ENCODE measurements at places on chromosomes 13 and 19.
A peak's percentile ranks its signal among the peaks of the same experiment; 100 is the strongest.

GRCh38 chr19:58400316-58400915 lies 5.0 kb downstream of the RNF225 start:
- DNase-seq = no peak

DNA sequence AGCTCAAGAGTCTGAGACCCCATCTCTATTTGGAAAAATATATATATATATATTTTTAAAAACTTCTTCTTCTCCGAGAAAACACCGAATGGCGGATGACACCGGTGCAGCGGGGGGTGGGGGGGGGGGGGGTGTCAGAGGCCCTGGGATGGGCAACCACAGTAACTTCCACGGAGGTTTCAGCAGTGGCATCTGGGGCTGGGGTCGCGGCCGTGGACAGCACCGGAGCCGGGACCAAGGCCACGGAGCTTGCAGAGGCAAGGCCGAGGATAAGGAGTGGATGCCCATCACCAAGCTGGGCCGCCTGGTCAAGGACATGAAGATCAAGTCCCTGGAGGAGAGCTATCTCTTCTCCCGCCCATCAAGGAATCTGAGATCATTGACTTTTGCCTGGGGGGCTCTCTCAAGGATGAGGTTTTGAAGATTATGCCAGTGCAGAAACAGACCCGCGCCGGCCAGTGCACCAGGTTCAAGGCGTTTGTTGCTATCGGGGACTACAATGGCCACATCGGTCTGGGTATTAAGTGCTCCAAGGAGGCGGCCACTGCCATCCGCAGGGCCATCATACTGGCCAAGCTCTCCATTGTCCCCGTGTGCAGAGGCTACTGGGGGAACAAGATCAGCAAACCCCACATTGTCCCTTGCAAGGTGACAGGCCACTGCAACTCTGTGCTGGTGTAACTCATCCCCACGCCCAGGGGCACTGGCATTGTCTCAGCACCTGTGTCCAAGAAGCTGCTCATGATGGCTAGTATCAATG lies 59.0 kb downstream of the EPS15L1 start:
- DNase-seq = no peak

- no peak for DNase-seq
Measured at GRCh38 chr19:15466851-15467733, 2.7 kb upstream of the RASAL3 start.

DNA sequence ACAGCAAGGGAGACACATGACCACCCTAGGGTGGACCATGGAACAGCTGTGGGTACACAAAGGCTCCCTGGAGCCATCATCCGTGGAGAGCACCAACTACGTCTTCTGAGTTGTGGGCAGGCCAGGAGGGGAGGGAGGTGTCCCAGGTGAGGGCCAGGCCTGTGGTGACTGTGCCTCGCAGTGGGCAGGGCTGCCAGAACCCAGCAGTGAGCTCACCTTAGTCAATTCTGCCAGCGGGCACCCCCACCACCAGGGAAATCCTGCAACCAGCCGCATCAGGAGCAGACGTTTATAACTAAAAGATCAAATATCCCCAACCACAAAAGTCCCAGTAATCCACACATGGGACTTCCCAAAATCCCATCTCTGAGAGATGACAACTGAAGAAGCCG lies 19.6 kb downstream of the ELL start:
- no peak for DNase-seq

- DNase-seq = no peak
Measured at GRCh38 chr19:50874211-50874610, 972 bp downstream of the KLK2 start.

DNA sequence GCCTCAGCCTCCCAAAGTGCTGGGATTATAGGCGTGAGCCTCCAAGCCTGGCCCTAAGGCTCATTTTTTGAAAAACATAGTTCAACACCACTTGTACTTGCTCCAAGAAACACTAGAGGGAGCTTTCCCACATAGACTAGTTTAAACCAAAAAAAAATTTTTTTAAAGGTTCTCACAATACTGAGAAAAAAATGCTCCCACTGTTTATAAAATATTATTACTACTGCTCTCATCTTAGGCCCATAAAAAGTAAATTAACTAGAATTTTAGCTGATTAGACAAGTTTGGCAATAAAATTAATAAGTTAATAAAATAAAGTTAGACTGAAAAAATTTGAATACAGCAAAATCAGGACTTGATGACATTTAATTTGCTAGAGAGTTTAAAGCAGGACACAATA lies 109.5 kb downstream of the TBC1D4 start:
- DNase-seq = no peak

GRCh38 chr13:35208587-35208986 lies 266.5 kb downstream of the NBEA start:
- DNase-seq = no peak

DNA sequence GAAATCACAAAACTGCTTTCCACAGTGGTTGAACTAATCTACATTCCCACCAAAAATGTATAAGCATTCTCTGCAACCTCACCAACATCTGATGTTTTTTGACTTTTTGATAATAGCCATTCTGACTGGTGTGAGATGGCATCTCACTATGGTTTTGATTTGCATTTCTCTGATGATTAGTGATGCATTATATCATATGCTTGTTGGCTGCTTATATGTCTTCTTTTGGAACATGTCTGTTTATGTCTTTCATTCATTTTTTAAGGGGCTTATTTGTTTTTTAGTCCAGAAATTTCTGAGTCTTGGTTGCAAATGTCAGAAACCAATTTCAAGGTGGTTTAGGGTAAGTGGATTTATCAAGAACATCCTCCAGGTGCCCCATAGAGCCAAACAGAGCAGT lies 484.8 kb upstream of the TSHZ3 start:
- DNase-seq = no peak

GRCh38 chr13:67493835-67494234 lies 263.7 kb upstream of the PCDH9 start:
- no peak for DNase-seq

DNA sequence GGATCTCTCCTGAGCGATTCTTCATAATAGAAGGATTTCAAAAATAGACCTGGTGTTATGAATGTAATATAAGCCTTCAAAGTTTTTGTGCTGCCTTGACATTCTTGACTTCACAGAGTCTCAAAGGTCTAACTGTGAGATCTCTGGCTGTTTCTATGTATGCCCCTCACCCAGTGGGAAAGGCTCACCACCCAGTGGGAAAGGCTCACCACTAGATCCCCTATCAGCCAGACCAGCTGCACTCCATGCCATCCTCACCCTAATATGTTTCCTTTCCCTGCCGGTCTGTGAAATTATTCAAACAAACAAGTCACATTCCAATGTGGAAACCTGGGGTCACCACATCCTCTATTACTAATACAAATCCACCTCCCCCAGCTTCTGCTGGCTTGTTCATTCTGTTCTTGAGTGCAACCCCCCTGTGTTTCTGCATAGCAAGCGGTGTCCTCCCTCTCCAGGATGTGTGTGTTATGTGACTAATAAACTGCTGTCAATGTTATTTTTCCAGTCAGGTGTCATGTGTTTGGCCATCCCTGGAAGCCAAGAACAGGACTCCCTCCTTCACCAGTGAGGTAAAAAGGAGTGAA lies 13.8 kb upstream of the SLITRK1 start:
- DNase-seq = no peak

GRCh38 chr13:40233731-40234195 lies 432.7 kb downstream of the FOXO1 start:
- peak; percentile 72 for DNase-seq

- no peak for DNase-seq
Measured at GRCh38 chr13:75960538-75960994, 324.4 kb downstream of the LMO7 start.

DNA sequence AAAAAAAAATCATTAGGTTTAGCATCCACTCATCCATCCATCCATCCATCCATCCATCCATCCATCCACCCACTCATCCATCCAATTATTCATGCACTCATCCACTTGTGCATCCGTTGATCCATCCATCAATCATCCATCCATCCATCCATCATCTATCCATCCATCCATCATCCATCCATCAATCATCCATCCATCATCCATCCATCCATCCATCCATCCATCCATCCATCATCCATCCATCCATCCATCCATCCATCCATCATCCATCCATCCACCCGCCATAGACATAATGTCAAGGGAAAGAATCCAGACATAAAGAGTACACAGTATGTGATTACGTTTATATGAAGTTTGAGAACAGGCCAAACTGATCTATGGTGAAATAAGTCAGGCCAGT lies 9.0 kb upstream of the SELENOW start:
- no peak for DNase-seq

- no peak for DNase-seq
Measured at GRCh38 chr13:92941167-92941566, 285.4 kb upstream of the GPC6 start.

GRCh38 chr13:110300090-110300815 lies 6.7 kb downstream of the COL4A1 start:
- DNase-seq = no peak

- no peak for DNase-seq
Measured at GRCh38 chr19:821825-822503, at the start of gene PLPPR3. TSS of gene PLPPR3 (minus strand) at chr19:821955. CDS start at chr19:821559, 396 bp downstream.

DNA sequence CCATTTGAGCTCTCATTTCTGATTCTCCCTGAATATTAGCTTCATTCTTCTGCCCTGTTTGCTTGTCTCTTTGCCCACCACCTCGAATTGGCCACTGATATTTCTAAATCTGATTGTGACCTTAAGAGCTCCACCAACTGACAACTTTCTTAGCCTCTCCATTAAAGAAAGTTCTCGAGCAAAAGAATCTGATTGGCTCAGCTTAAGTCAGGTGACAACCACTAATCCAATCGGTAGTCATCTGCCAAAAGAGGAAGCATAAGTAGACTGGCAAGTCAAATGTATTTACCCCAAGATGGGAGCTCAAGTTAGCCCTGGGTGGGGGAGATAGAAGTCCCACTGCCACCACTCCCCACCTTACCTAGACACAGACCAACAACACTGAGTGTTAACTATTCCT lies 41.5 kb downstream of the NOTCH3 start:
- DNase-seq = no peak

GRCh38 chr13:33497146-33497845 lies 211.7 kb upstream of the STARD13 start:
- no peak for DNase-seq

GRCh38 chr19:58053480-58054156 lies 5.5 kb upstream of the ZNF135 start:
- DNase-seq = no peak

DNA sequence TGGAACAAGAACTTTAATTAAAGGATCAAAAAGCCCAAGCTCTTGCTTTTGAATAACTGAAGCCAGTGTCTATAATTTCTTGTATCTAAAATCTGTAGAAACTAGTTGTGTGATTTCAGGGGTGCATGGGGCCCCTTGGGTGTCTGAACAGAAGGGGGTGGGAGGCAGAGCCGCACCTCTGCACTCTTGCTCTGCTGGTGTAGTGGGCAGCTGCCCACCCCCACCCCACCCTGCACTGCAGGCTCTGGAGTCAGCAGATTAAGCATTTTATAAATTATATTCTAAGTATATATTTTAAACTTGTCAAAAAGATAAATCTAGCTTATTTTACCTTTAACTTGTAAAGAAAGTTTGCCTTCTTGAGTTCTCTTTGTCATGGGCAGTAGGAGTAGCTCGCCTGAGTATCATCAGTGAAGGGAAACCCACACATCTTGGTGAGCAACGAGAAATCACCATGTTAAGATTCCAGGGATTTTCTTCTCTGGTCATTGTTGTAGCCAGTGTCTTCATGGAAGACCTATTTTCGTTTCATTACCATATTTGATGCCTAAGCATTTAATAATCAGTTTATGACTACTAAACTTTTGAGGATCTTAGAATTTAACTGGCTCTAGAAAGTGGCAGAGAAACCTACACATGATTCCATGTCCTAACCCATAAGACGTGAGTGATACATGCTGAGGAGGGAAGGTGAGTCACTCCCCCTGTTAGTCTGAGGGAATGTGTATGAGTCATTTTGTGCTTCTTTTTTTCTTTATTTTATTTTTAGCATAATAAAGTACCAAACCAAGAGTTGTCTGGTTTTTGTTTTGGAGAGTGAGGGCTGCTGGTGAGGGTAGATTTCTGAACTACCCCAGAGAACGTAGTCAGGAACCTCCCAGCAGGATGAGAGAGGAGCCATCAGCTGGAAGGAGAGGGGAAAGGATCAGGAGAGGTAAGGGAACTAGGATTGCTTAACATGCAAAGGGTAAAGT lies 7.7 kb downstream of the UBE2L5 start:
- DNase-seq = no peak

- DNase-seq = peak; percentile 63
Measured at GRCh38 chr19:900302-901111, 7.2 kb downstream of the RNU6-9 start.

DNA sequence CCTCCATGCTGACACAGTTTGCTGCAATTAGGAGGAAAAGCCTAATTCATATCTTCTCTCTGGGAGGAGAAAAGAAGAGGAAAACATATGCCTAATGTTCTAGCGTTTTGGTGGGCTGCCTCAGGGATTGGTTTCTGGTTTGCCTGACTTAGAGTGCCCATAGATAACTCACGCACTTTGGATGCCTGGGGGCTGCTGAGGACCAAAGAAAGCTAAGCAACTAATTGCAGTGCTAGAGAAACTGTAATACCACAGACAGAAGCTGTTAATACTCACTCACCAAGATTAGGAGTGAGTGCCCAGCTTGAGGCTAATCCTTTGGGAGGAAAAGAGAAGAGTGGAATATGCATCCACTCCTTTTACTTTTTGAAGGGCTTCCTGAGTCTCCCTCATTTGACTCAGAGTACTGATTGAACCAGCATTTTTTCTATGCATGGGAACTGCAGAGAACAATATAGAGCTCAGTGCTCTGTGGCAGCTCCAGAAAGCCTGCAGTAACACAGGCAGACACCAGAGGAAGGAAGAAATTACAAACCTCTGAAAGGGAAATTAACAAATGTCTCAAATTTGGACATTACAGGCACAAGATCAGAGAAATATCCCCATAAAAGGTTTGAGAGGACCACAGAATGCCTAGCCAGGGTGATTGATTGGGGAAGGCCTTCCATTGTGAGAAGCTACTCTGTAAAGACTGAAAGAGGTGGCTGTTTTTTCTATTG lies 666.4 kb downstream of the OLFM4 start:
- DNase-seq = peak; percentile 34

DNA sequence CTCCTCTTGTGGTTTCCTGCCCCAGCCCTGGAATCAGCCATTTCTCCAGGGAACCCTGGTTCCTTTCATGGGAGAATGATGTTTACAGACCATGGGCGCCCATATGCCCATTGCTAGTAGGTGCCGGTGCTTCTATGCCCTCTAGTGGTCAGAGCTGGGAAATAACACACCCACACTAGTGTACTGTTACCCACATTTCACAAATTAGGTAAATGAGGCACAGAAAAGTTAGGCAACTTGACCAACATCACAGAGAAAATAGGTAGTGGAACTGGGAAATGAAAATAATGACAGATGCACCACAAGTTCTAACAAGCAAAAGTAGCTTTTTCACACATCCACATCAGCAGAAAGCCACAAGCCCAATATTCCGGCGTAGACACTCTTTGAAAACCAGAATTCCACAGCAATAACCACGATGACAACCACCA lies 1.3 kb upstream of the CEACAM3 start:
- DNase-seq = peak; percentile 69
